ENCODE measurements at places on chromosomes 1 and 21. TPM values are rescaled to one million over a fixed set of nuclear protein-coding genes. Genes with fewer than 3 reads are reported as not detected.

DNA sequence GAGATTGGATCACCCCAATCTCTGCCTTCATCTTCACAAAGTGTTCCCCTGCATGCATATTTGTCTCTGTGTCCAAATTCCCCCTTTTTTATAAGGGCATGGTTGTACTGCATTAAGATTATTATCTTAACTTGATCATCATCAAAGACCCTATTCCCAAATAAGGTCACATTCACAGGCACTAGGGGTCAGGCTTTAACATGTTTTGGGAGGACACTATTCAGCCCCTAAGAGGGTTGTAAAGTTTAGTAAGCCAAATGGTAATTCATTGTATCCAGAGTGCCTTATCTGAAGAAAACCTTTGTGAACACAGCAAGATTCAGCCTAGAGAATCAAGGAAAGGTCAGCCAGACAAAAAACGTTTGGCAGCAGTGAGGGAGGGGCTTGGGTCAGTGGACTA is 317.6 kb upstream of the PLD5 start:
- DNase-seq = no peak

The ILDR2 gene
- 1.2 TPM for total RNA-seq

- no peak for DNase-seq
These were observed 31.1 kb upstream of the UAP1 start for GRCh38 chr1:162530307-162530987.

DNA sequence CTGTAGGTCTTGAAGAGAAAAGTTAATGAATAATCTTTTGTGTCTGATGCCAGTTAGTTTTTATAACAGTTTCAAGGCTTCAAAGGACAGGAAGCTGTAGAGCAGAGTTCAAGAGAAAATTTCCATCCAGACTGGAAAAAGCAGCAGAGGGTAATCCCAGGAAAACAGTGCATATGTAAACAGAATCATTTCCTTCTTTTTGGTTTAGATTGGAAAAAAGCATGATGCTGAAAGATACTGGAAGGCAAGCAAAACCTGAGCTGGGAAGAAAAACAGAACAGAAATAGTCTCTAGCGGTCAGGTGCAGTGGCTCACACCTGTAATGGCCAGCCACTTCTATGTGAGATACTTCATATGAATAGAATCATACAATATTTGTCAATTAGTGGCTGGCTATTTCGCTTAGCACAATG is 71.9 kb downstream of the ZSWIM5 start:
- DNase-seq = no peak

DNA sequence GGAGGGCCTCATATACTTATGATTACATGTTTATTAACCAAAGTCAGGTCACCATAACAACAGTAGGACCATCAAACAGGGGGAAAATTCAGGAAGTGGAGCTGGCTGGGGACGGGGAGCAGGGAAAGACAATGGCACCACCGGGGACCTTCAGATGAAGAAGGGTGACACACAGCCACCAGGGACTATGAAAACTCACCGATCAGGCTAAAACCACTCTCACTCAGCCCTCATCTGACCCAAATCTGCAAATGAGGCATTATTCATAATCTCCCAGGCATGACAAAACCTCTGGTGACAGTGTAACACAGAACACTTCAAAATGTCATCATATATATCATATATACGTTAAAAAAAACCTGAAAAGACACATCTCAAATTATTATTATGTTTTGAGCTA is 11.2 kb downstream of the MKNK1 start:
- no peak for DNase-seq

DNA sequence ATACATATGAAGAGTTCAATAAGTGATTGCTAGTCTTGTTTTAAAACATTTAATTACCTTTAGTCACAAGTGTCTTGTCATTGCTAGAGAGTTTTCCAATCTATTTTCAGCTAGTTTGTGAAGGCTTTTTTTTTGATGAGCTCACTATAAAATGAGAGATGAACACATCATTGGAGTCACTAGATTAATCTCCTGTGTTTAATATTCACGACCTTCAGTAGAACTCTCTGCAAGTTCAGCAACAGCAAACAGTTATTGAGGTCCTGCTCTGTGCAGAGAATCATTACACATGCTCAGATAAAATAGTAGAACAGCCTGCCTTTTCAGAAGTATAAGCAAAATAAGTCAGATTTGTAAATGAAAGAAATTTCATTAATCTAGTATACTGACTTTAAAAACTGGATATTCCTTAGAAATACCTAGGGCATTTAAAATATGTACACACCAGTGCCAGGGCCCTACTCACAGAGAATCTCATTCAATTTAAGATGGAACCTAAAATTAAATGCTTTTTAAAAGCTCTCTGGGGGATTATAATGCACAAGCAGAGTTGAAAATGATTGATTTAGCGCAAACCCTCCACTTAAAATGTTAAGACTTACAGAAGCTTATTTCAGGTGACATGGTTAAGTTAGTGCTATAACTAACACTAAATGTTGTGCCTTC is 30.5 kb downstream of the KRTAP20-3 start:
- DNase-seq = no peak

DNA sequence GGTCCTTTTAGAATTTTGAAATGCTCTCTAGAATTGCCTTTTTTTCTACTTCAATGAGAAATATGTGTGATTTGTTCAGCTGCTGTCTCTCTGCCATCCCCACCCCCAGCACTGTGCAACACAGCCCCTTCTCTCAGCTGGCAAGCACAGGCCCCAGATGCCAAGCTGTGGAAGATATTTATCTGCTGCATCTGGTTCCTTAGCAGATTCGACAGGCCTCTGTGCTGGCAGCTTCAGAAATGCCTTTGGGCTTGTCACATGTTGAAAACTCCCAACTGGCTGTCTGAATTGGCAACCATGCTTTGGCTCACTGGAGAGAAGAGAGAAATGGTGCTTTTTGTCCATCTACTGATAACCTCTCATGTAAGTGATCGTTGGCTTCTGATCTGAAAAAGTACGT is 206.7 kb upstream of the C1orf87 start:
- DNase-seq = no peak

The TMEM79 gene
- total RNA-seq = 2.9 TPM

The PLEKHA6 gene
- 3.7 TPM for total RNA-seq

GRCh38 chr1:220239966-220240365 is 32.3 kb downstream of the RAB3GAP2 start:
- no peak for DNase-seq

- DNase-seq = no peak
These were observed 73.9 kb downstream of the DNTTIP2 start for GRCh38 chr1:93805027-93805610.

GRCh38 chr1:201587729-201588128 is 48.8 kb downstream of the NAV1 start:
- no peak for DNase-seq

The KRTAP19-3 gene
- total RNA-seq = not detected

DNA sequence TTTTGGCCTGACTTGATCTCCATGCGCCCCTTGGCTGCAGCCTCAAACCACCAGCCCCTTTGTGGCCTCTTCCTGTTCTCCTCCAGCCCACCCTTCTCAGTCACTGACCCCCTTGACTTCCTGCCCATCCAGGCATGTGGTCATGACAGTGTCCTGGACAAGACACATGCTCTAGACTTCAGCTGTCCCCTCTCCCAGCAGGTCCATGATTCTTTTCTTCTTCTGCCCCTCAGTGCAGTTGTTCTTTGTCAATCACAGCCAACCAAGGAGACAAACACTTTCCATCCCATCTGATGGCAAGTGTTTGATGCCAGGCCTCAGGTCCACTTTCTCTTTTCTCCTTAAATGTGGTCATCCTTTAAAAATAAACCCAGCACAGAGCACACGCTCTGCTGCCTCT is 49.7 kb downstream of the SYT6 start:
- DNase-seq = no peak

Measured in endothelial cell (in vitro differentiated cells).